Head of caudate nucleus (tissue), 42 donors: ENCODE measurements at places on chromosomes 1 and 21.

DNA sequence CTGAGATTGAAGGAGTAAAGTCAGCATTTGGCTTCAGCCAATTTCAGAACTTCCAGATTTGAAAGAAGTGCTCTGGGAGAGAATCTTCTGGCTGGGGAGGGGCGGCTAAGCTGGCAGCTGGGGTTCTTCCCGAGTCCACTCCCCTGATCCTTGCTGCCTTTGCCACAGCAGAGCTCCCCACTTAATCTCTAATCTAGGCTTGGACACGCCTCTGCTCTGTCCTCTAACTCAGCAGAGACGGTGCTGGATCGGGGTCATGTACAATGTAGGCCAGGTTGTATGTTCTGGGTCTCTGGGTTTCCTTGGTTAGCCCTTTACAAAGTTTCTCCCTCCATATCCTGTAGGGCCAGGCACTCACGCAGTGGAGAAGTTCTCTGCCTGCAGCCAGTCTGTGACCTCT lies 10.1 kb upstream of the GSTM3 start:
- DNase-seq = no peak

DNA sequence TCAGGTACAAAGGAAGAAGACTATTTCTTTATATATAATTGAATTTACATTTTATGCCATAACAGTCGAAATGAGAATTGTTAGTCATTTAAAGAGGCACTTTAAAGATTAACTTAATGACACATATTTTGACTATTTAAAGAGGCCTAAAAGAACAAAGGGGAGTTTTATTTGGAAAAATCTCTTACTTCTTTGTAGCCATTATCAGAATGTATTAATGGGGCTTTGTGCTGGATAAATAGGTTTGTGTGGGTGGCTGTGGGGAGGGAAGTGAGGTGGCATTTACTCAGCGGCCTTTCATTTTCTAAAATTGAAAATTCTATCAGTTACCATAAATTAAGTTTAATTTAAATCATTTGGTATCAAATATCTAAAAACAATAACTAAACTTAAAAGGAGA lies 462.2 kb upstream of the CXADR start:
- no peak for DNase-seq

- no peak for DNase-seq
Measured at GRCh38 chr1:84271441-84272151, 29.9 kb upstream of the SAMD13 start.

- DNase-seq = no peak
Measured at GRCh38 chr1:218344814-218345672, at the start of gene TGFB2. Gene TGFB2 (plus strand): TSS chr1:218345336. CDS start chr1:218346702, 1,366 bp downstream.

DNA sequence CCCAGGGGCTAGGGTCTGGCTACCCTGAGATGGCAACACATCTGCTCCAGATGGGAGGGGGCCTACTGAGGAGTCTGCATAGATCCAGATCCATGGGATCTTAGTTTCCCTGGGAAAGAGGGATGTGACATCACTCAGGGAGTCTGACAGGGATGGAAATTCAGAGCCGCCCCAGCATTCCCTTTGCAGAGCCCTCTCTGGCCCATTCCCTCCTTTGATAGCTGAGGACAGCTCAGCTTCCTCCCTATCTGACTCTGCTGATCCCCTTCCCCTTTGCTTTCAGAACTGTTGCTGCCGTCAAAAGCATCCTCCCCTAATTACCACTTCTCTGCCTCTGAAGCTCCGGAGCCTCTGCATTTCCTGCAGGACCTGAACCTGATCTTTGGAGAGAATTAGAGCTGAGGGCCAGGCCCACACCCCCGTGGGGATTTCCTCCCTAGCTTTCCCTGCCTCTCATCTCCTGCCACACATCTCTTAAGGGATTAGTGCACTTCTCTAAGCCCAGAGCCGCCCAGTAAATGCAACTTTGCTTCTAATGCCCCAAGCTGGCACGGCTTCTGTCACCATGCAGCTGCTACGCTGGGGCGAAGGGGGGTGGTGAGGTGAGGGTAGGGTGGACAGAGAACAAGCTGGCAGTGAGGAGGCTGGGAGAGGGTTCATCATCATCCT lies 9.5 kb upstream of the ASCL5 start:
- DNase-seq = no peak

- DNase-seq = no peak
Measured at GRCh38 chr1:11151826-11152612, 37.1 kb upstream of the ANGPTL7 start.

GRCh38 chr1:153872331-153872730 lies 50.4 kb downstream of the GATAD2B start:
- no peak for DNase-seq

DNA sequence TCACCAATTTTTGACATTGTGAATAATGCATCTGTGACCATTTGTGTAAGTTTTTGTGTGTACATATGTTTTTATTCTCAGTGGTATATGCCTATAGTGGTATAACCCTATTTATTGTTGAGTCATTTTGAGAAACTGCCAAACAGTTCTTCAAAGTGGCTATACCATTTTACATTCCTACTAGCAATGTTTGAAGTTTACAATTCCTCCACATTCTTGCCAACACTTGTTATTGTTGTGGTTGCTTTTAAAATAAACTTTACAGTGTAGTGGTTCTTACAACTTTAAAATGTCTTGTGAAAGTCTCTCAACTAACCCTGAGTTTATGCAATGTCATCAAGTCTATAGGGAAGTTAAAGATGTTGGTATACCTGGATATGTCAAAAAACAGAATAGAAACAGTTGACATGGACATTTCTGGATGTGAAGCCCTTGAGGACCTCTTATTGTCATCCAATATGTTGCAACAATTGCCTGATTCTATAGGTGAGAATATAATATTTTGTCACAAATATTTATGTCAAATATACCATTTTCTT lies 219.4 kb downstream of the LRRC40 start:
- no peak for DNase-seq

GRCh38 chr1:235940285-235940684 lies 73.6 kb upstream of the LYST start:
- DNase-seq = no peak

DNA sequence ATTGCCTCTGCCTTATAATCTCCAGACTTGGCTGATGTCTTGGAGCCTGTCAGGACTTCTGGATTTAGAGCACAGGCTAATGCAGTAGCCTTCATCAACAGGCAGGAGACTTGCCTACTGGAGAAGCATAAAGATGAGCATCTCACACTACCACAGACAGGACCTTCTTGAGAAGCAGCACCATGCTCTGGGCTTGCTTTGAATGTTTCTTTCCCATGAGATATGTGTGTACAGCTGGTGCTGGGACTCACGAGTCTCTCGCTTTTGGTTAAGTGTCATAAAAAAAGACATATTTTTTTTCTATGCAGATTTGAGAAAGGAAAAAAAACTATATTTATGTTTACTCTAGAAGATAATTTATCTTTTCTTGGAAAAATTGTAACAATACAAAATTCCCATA lies 671.3 kb downstream of the MRPL39 start:
- no peak for DNase-seq
